ENCODE measurements at places on chromosomes 6 and 20.
A peak's percentile ranks its signal among the peaks of the same experiment; 100 is the strongest.

GRCh38 chr6:135346747-135347146, 150.8 kb downstream of the AHI1 start:
- DNase-seq: no peak
- peaks cover 4% of the 10 kb centered on the region for H3K4me1 ChIP-seq
- peaks cover 5% of the 10 kb centered on the region for H3K36me3 ChIP-seq

GRCh38 chr6:73134588-73134987, 90.7 kb downstream of the KHDC1L start:
- no peak for DNase-seq
- no peaks in the 10 kb centered on the region for H3K36me3 ChIP-seq
- peaks cover 9% of the 10 kb centered on the region for H3K4me1 ChIP-seq

DNA sequence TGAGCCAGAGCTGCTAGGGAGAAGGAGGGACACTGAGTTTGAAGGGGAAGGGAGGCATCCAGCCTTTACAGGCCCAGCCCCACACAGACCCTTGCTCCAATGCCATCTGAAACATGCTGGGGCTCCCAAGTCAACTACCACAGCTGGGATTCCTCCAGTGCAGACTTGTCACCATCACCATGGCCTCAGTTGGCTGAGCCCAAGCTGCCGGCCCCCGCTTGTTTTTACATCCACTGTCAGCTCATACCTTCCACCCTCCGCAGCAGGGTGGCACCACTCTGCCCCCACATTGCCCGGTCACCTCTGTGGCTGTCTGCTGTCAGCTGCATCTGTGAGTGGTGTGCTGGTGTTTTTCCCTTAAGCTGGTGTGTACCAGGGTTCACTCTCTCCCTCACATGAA, 26.1 kb downstream of the GFOD1 start:
- peaks cover 9% of the 10 kb centered on the region for H3K4me1 ChIP-seq
- DNase-seq: no peak
- no peak overlapping the region for H3K4me3 ChIP-seq
- H3K36me3 ChIP-seq: no peaks in the 10 kb centered on the region
- peaks cover 3% of the 10 kb centered on the region for H3K27me3 ChIP-seq
- no peak overlapping the region for H3K27ac ChIP-seq

DNA sequence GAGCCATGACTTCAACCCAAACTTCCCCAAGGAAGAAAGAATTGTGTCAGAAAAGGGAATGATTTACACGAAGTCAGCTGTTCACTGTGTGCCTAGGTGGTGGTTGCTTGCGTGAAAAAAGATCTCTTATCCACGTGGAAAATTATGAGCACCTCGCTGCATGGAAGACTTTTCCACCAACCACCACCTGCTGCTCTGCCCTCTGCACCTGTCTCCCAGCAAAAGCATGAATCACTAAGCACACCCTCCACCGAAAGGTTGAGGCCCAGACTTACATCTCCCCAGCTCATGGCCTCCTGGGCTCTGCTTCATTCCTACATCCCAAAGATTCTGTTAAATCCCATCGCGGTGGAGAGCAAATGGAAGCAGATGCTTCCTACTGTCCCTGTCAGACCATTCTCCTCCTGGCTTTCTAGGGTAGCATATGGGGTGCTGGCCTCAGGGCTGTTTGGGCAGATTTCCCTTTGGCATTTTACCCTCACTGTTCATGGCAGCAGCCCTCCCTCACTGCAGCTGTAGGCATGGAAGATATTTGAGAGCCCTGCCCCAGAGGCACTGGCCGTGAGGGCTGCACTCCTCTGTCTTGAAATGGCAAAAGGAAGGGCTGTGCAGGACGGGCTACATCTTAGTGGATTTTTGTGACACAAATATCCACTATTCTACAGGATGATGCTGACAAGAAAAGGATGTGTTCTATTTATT, 37.6 kb upstream of the CST5 start:
- H3K4me1 ChIP-seq: peaks cover 5% of the 10 kb centered on the region
- no peak overlapping the region for H3K27ac ChIP-seq
- no peak overlapping the region for H3K4me3 ChIP-seq
- no peaks in the 10 kb centered on the region for H3K36me3 ChIP-seq
- peaks cover 15% of the 10 kb centered on the region for H3K27me3 ChIP-seq

DNA sequence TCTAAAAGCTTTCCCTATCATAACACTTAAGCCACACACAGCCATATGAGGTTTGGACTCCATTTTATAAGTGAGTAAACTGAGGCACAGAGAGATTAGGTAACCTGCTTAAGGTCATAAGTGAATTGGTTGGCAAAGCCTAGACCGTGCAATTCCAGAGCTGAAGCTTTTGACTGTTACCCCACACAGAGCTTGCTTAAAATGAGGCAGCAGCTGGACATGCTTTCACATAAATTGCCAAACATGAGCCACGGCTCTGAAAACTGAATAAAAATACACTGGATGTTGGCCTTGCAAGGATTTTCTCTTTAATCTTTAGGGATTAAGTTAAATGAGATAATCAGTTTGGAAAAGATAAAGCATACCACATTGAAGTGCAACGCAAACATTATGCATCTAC, 2.5 kb downstream of the RIPOR2 start:
- H3K27me3 ChIP-seq: peaks cover 9% of the 10 kb centered on the region
- DNase-seq: no peak
- peaks cover 35% of the 10 kb centered on the region for H3K4me1 ChIP-seq
- no peaks in the 10 kb centered on the region for H3K36me3 ChIP-seq
- no peak overlapping the region for H3K4me3 ChIP-seq
- no peak overlapping the region for H3K27ac ChIP-seq

DNA sequence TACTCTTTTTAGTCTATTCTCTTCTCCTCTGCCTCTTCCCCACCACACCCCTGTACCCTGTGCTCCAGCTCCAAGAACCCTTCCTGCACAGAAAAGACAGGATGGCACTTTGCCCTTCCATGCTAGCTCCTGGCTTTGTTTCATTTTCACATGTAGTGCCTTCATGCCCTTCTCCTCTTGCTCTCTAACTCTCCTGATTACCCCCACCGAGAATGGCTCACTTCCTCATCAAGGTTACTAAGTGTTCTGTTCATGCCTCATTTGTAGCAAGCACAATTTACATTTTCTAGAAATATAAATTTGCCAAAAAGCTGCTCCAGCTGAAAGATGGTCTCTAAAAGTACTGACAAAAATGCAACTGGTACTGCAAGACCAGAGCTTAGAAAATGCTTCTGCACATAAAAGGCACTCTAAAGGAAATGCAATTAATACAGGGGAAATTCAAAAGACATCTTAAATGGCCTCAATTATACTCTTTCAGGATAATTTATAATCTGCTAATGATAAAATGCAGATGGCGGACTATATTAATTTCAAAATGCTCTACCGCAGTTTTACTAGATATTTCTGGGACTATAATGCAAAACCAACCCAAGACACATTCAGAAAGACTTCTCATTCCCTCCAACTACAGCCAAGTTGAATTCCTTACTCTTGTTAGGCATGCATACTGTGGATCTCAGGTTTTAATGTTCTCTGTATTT, 570.2 kb downstream of the PRKN start:
- no peak overlapping the region for H3K4me3 ChIP-seq
- peaks cover 4% of the 10 kb centered on the region for H3K4me1 ChIP-seq
- DNase-seq: no peak
- no peaks in the 10 kb centered on the region for H3K36me3 ChIP-seq

GRCh38 chr6:79824202-79824601, 123.2 kb downstream of the ELOVL4 start:
- H3K27me3 ChIP-seq: no peaks in the 10 kb centered on the region
- DNase-seq: no peak
- no peaks in the 10 kb centered on the region for H3K36me3 ChIP-seq
- no peak overlapping the region for H3K27ac ChIP-seq
- no peaks in the 10 kb centered on the region for H3K4me1 ChIP-seq
- no peak overlapping the region for H3K4me3 ChIP-seq

GRCh38 chr6:49499126-49499525, 597 bp upstream of the GLYATL3 start:
- no peak overlapping the region for H3K4me3 ChIP-seq
- no peak for DNase-seq
- H3K27ac ChIP-seq: no peak overlapping the region
- H3K4me1 ChIP-seq: no peaks in the 10 kb centered on the region
- H3K36me3 ChIP-seq: no peaks in the 10 kb centered on the region

- peaks cover 11% of the 10 kb centered on the region for H3K4me1 ChIP-seq
- no peak for DNase-seq
Observed at GRCh38 chr6:136994782-136995181, 50.0 kb downstream of the IL20RA start.

GRCh38 chr6:101956961-101957360, 563.5 kb downstream of the GRIK2 start:
- no peaks in the 10 kb centered on the region for H3K4me1 ChIP-seq
- no peaks in the 10 kb centered on the region for H3K36me3 ChIP-seq
- no peak overlapping the region for H3K27ac ChIP-seq
- no peak overlapping the region for H3K4me3 ChIP-seq
- no peaks in the 10 kb centered on the region for H3K27me3 ChIP-seq

- peak overlapping the region; percentile 94 for H3K4me3 ChIP-seq
- peaks cover 17% of the 10 kb centered on the region for H3K4me1 ChIP-seq
- DNase-seq: no peak
- peak overlapping the region; percentile 51 for H3K27ac ChIP-seq
- no peaks in the 10 kb centered on the region for H3K27me3 ChIP-seq
- H3K36me3 ChIP-seq: peaks cover 4% of the 10 kb centered on the region
Observed at GRCh38 chr6:47310131-47310480, 401 bp upstream of the TNFRSF21 start.

GRCh38 chr6:98992535-98992934, 44.8 kb upstream of the FBXL4 start:
- H3K27ac ChIP-seq: no peak overlapping the region
- H3K4me1 ChIP-seq: no peaks in the 10 kb centered on the region
- no peak overlapping the region for H3K4me3 ChIP-seq

DNA sequence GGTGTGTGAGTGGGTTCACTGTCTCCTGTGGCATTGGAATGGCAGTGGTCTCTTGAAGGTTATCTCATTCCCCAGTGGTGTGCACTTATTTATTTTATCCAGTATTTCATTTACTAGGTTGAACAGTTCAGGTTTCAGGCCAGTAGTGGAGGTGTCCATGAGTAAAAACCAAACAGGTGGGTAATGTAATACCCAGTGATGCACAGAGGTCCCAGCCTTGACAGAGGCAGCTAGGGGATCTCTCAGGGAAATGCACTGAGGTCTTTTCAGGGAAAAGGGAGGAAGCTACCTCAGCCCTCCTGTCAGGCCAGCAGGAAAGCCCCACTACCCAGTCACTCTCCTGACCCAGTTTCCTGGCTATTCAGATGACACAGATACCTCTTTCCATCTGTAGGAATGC, 403.6 kb downstream of the UTRN start:
- no peak for DNase-seq
- no peaks in the 10 kb centered on the region for H3K27me3 ChIP-seq
- no peak overlapping the region for H3K27ac ChIP-seq
- H3K4me3 ChIP-seq: no peak overlapping the region

GRCh38 chr20:49916146-49917002, 1.0 kb upstream of the SPATA2 start:
- H3K27me3 ChIP-seq: no peaks in the 10 kb centered on the region
- peak overlapping the region; percentile 99 for H3K27ac ChIP-seq
- H3K36me3 ChIP-seq: no peaks in the 10 kb centered on the region
- H3K4me3 ChIP-seq: peak overlapping the region; percentile 99

DNA sequence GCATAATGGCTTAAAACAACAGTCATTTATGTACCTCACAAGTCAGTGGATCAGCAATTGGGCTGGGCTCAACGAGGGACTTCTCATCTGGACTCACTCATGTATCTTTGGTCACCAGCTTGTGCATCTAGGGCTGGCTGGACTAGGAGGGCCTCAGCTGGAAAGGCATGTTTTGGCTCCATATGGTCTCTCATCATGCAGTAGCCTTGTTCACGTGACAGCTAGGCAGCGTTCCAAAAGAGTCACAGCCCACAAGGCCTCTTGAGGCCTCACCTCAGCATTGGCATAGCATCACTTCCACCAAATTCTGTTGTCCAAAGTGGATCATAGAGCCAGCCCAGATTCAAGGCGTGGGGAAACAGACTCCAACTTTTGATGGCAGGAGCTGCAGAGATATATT, 110.1 kb downstream of the MAFB start:
- H3K4me1 ChIP-seq: no peaks in the 10 kb centered on the region
- H3K4me3 ChIP-seq: no peak overlapping the region
- H3K27ac ChIP-seq: no peak overlapping the region
- no peak for DNase-seq
- H3K27me3 ChIP-seq: peaks cover 11% of the 10 kb centered on the region
- no peaks in the 10 kb centered on the region for H3K36me3 ChIP-seq

- peaks cover 11% of the 10 kb centered on the region for H3K4me1 ChIP-seq
- H3K4me3 ChIP-seq: no peak overlapping the region
- H3K27ac ChIP-seq: no peak overlapping the region
- no peak for DNase-seq
Observed at GRCh38 chr20:39264506-39265172, 302.5 kb downstream of the DHX35 start.

GRCh38 chr20:47150403-47151152, 205.9 kb downstream of the ZMYND8 start:
- DNase-seq: no peak
- H3K36me3 ChIP-seq: no peaks in the 10 kb centered on the region
- no peak overlapping the region for H3K4me3 ChIP-seq
- peaks cover 10% of the 10 kb centered on the region for H3K4me1 ChIP-seq

- peaks cover 7% of the 10 kb centered on the region for H3K4me1 ChIP-seq
- H3K27ac ChIP-seq: no peak overlapping the region
- H3K4me3 ChIP-seq: peak overlapping the region; percentile 15
- no peak for DNase-seq
Observed at GRCh38 chr6:75933387-75933975, 139.0 kb downstream of the IMPG1 start.

GRCh38 chr6:168678588-168678987, 237.6 kb downstream of the SMOC2 start:
- DNase-seq: peak; percentile 31
- no peak overlapping the region for H3K27ac ChIP-seq

DNA sequence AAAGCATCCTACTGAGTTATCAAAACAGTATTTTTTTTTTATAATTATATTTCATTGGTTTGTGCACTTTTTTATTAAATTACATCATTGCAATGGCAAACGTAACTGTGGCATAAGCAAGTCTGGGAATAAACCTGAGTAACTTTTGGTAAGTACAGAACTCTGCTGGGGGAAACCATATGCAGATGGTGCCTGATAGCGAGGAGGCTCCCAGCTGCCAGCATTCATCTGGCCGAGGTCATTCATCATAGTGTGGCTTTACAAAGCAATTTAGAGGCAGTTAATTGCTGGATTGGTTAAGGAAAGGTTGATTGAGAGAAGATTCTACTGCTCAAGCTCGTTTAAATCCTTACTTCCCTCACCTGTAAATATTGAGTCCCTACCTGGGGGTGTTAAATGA, 52.6 kb downstream of the HECA start:
- H3K4me3 ChIP-seq: no peak overlapping the region
- H3K27me3 ChIP-seq: no peaks in the 10 kb centered on the region
- H3K36me3 ChIP-seq: no peaks in the 10 kb centered on the region
- H3K27ac ChIP-seq: no peak overlapping the region
- DNase-seq: no peak

DNA sequence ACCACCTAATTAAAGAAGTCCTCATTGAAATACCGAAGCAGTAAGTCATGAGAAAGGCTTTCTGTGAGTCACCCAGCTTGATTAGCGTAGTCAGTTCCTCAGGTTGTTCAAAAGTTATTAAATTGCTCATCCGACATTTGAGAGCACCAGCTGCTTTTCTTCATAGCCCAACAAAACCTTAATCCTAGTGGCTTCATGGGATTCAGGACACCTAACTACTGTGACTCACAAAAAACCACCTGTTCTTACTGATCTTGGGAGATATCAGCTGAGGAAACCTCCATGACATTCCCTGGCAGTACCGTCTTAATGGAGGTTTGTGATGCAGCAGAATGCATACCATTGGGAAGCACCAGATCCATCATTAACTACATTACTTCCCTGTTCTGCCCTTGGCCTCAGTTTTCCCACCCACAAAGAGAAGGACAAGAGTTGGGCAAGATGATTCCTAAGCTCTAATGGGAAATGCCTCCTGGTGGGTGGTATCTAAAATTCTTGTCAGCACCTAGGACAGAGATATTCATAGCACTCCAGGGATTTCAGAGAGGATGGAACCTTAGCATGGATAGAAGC, 103.8 kb downstream of the KHDC1L start:
- no peak overlapping the region for H3K27ac ChIP-seq
- no peaks in the 10 kb centered on the region for H3K4me1 ChIP-seq
